Stimulated activated CD4-positive, alpha-beta T cell treated with anti-CD3 and anti-CD28 coated beads, TNF-alpha, amount 100 ng/mL, for 48 hours (primary cell): ENCODE measurements at places on chromosomes 11 and 22.

DNA sequence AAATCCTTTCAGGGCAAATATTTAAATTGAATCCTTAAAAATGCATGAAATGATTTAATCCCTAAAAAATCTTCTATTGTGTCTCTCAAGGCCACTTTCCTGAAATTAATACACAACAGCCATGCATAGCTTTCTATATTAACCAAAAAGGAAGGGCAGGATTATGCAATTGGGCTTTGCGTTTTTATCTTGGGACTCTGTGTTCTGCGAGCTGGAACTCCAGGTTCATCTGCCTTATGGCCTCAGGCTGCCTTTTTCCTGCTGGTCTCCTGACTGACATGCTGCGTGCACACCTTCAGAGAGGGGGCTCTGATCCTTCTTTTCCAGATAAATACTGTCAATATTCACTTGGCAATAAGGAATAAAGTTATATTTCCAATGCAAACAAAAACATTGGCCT lies 141.7 kb upstream of the GRIA4 start:
- DNase-seq: no peak

DNA sequence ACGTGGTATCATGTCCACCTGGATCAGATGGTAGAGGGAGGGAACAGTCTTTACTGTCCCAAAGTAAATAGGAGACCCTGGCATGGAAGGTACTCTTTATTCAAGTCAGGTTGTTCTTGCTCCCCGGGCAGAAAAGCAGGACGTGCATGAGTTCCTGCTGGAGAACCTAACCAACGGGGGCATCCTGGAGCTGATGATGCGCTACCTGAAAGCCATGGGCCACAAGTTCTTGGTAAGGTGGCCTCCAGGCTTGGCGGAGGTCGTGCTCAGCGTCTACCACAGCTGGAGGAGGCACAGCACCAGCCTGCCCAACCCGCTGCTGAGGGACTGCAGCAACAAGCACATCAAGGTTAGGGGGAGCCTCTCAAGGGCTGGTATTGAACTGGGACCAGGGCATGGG lies 48.7 kb downstream of the CABIN1 start:
- DNase-seq: no peak

DNA sequence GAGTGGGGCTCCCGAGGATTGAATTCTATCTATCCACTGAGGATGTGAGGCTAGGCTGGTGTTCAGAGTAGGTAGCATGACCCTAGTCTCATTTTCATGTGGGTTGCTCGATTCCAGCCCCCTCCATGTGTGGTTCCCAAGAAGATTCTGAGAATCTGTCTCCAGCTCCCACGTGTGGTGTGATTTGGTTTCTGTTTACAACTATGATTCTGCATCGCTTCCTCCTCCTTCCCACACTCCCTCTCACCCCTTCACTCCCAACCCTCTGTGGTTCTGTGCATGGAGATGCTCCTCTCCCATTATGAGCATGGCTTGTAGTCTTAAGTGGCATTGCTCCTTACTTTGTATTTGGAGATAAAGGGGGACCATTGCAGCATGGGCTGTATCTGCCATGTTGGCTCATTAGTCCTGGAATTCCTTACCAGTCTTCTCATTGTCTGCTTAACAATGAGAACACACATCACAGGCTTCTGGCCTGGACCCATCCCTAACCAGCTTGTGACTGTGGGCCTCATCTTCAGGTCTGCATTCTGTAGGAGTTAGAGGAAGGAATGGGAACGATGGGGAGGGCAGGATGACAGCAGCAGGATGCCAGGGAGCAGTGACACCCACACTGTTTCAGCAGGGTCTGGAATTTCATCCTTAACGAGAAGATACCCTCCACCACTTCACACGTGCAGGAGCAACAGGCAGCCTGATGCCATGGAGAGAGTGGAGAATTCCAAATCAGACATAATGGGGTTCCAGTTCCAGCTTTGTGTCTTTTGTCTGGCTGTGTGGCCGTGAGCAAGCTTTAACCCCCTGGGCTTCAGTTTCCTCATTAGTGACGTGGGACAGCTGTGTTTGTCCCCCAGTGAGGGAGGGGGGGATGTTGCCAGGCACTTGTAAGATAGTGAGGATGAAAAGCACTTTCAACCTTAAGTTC lies 86.0 kb downstream of the CCDC81 start:
- DNase-seq: no peak

DNA sequence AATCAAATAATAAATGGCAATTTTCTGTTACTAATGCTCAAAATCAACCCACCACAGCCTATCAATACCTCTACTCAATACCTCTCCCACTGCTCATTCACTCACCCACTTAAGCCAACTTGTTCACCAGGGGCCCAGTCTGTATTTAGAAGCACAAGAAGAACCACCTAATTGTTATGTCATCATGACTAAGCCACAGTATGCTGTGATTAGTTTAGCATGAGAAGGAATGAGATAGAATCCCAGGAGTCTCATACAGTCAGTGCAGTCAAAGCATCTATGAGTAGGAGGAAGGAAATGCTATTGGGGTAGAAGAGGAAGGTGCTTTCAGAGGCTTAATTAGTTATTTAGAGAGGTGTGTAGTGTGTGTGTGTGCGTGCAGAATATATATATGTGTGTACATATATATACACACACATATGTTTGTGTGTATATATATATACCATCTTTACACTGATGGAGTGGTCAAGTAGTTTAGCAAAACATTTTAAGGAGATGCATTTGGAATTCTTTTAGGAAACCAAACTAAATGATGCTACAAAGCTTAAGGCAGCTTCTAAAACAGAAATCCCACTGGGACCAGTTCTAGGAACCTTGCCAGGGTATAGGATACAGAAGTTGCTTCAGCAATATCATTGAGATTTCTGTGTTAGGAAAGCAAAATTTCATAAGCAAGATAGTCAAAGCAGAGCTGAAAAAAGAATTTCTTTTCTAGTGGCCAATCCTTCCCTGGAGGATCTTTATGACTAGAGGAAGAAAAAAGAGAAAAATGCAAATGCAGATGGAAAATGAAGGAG lies 27.5 kb downstream of the KCNA4 start:
- no peak for DNase-seq

DNA sequence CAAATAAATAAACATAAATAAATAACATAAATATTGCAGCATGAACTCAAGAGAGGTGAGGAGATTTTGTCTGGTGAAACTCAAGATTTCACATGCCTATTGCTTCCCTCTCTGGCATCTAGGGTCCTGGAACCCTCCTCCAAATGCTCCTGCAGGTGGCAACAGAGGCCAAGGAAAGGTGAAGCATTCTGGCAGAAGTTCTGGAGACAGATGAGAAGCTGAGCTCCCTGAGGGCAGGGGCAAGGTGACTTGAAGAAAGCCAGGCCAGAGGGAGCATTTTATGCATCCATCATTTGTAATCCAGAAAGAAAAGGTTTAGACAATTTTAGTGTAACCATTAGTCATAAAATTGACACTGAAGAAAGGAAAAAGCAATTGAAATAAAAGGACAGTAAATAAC lies 64.9 kb downstream of the ENDOD1 start:
- peak; percentile 44 for DNase-seq

- no peak for DNase-seq
Observed at GRCh38 chr11:65947133-65947532, 1.9 kb downstream of the TSGA10IP start.

- no peak for DNase-seq
Observed at GRCh38 chr11:3021125-3021524, 29.0 kb upstream of the NAP1L4 start.

GRCh38 chr11:61198948-61199523 lies 4.3 kb upstream of the PGA3 start:
- no peak for DNase-seq

DNA sequence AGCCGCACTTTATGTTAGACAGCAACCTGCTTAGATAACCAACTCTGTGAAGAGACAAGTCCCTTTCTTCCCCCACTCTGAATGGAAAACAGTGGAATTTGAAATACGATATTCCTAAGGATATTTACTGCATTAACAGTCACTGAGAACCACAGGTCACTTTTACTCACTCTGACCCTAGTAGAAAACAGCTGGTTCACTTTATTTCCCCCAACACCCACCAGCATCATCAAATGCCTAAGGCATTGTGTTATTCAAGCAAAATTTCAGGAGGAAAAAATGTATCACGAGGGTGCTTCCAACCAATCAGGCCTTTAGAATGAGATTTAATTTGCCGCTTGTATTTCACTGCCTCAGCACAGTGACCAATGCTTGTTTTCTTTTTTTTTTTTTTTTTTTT lies 1134.1 kb upstream of the CCDC90B start:
- no peak for DNase-seq

GRCh38 chr11:71976551-71976950 lies 22.2 kb upstream of the IL18BP start:
- DNase-seq: no peak

DNA sequence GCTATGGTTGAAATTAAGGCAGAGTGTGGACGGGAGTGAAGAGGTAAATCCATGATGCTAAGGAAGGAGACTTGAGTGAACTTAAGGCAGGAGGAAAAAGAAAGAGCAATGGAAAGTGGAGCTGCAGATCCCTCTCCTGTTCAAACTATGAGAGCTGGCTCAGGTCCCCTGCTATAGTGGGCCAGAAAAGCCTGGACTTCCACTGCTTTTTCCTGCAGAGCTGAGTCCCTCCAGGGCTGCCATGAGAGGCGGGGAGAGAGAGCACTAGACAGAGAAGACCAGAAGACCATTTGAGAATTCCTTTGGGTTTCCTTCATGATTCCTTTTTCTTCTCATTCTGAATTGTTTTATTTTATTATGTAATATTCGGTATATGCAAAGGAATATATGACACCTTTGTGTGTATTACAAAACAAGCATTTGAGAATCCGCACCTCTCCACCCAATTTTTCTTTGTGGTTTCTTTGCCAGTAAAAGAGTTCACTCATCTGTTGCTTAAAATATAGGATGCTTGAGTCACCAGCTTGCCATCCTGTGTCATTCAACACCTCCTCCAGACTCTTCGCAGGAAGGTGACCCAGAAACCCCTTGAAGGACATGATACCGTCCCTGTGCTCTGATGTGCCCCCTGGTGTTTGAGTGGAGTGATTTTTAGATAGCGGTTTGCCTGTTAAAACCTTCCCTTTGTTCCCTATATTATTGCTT lies 24.4 kb downstream of the SREBF2 start:
- peak; percentile 83 for DNase-seq

- no peak for DNase-seq
Observed at GRCh38 chr22:49564054-49564453, 263.6 kb downstream of the BRD1 start.

- DNase-seq: no peak
Observed at GRCh38 chr11:33325451-33325850, 68.3 kb downstream of the HIPK3 start.

- DNase-seq: no peak
Observed at GRCh38 chr11:10392095-10393079, 62.7 kb upstream of the AMPD3 start.

DNA sequence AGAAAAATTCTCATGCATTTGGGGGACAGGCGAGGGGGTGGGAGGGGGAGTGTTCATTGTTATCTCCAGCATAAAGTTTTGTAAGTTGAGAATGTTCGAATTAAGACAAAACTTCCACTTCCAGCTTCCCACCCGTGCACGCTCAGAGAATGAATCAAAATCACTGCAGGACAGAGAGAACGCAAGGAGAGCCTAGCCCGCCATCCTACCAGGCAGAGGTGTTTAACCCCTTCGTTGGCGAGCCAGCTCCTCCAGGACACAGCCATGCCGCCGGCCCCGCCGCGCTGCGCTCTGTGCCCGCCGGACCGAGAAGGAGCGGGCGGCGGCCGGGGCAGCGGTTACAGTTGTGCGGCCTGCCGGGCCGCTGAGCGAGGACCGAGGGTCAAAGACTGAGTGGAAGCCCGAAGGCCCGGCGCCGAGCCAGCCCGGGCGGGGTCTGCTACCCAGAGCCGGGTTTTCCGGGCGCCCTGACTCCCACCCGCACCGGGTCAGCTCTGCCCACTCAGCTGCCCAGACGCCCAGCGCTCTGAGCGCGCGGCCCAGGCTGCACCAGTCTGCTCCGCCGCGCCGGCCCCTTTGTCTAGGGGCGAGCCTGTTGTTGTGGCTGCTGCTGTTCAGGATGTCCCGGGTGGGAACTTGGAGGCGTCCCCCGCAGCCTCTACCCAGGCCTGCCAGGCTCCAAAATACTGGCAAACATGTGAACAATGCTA lies at the start of gene NOX4:
Gene NOX4, minus strand, starts transcription at position 395 of the 710 bp plus-strand sequence. Its CDS starts 129 bp downstream, at position 266.
- no peak for DNase-seq

GRCh38 chr11:1232021-1232882 lies 9.4 kb downstream of the MUC5B start:
- DNase-seq: no peak

DNA sequence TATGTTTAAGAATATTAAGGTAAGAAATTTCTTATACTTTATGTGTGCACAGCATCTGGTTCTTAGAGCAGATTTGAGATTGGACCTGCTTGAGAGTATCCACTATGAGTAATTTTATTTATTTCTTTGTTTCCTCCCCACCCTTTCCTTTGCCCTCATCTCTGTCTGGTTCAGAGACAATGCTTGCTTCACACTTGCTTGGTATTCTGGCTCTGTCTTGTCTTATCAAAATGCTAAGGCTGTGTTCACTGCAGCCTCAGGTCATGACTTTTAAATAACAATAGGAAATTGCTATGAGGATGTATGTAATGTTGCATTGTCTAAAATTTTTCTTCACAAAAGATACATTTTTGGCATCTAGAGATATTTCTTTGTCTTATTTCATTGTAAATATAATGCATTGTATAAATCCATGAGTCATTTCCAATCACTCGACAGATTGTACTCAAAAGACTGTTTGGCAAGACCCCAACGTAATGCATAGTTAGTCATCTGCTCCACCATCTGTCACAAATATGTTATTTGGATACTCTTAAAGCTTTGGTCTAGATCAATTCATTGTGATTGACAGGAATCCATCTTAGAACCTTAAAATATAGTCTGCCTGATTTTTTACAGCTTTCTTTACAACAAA lies 395.7 kb downstream of the AASDHPPT start:
- no peak for DNase-seq

- no peak for DNase-seq
Observed at GRCh38 chr22:23074451-23074850, 4.1 kb downstream of the GNAZ start.

DNA sequence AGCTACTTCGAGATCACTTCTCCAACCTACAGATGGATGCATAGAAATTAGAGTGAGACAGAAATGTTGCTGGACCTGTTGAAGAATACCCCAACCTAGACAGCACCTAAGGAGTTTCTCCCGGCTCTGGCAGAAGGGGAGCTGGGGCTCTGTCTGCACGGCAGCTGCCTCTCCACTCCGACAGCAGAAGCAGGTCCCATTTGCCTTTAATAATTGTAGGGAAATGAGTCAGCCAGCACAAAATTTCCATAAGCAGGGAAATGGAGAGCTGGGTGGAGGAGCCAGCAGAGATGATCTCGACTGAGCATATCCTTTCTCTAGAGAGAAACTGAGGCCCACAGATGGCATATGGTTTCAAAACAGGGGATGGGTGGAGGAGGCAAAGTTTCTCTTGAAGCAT lies 80.1 kb downstream of the EFCAB6 start:
- DNase-seq: no peak

DNA sequence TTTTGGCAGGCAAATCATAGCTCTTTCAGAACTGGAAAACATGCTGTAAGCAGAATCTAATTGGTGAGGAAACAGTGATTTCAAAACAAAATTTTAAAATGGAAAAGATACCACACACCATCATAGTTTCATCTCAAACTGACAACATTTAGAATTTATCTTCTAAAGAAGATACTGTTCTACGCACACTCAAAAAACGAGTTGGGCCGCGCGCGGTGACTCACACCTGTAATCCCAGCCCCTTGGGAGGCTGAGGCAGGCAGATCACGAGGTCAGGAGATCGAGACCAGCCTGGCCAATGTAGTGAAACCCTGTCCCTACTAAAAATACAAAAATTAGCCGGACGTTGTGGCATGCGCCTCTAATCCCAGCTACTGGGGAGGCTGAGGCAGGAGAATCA lies 44.2 kb upstream of the ADSL start:
- no peak for DNase-seq

- no peak for DNase-seq
Observed at GRCh38 chr11:73223998-73224730, 6.1 kb downstream of the P2RY2 start.

- DNase-seq: no peak
Observed at GRCh38 chr11:10197091-10197490, 96.9 kb downstream of the SBF2 start.
